ENCODE measurements at places on chromosomes 2 and 18.

DNA sequence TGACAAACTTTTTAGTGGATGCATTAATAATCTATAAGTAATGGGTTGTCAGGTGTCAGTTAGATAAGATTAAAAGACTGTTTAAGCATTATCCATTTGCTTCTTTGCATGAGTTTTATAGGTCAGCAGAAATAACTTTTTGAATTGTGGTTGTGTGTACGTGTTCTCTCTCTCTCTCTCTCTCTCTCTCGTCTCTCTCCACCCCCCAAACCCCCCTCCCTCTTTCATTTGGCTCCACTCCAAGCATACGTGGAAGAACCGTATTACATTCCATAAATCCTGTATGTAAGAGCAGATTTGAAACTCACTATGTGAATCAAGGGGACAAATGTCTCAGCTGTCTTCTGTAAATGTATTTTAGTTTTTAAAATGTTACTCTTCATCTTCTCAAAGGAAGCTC is 120.2 kb downstream of the MEIS1 start:
- no peak for DNase-seq

DNA sequence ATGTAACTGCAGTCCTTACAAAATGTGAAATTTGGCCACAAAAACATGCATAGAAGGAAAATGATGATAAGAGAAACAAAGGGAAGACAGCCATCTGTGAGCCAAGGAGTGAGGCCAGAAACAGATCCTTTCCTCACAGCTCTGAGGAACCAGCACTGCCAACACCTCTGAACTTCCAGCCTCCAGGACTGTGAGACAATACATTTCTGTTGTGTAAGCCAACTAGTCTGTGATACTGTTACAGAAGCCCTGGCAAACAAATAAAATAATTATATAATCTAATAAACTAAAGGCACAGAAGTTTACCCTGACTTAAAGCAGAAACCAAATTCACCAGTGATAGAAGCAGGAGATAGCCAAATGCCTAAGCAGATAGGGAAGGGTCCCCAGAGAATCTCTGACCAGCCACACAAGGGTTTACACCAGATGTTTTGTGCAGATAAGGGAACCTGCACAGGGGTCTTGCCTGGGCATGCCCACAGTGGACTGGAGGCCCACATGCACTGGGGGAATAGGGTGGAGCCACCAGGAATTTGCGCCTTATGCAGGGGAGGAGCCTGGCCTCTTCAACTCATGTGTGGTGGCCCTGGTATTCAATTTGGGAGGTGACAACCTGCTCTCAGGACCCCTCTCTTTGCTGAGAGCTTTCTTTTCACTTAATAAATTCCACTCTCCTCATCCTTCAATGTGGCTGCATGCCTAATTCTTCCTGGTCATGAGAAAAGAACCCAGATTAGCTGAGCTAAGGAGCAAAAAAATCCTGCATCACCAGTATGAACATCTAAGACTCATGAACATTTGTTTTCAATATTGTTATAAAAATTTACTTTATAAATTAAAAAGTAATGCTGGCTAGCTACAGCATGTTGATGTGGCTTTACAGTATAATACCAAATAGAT is 3.8 kb upstream of the GCC2 start:
- DNase-seq = no peak

- DNase-seq = no peak
Measured at GRCh38 chr2:132438691-132439090, 22.1 kb downstream of the GPR39 start.

GRCh38 chr2:2575181-2575577 is 244.1 kb upstream of the MYT1L start:
- DNase-seq = no peak

GRCh38 chr18:23069481-23069880 is 65.8 kb upstream of the CABLES1 start:
- DNase-seq = no peak

DNA sequence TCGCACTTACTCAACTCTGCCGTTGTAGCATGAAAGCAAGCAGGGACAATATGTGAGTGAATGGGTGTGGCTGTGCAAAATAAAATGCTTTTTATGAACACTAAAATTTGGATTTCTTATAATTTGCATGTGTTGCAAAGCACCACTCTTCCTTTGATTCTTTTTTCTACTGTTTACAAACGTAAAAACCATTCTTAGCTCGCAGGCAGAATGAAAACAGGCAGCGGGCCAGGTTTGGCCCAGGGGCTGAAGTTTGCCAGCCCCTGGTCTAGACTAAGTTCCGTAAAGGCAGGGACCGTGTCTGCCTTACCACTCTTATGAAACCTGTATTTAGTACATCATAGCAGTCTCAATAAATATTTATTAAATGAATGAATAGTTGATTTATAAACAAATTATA is 83.7 kb upstream of the SPATS2L start:
- DNase-seq = no peak

GRCh38 chr2:233707940-233708644 is 4.6 kb upstream of the UGT1A5 start:
- DNase-seq = no peak

- no peak for DNase-seq
Measured at GRCh38 chr2:19916385-19916950, 14.7 kb upstream of the TTC32 start.

DNA sequence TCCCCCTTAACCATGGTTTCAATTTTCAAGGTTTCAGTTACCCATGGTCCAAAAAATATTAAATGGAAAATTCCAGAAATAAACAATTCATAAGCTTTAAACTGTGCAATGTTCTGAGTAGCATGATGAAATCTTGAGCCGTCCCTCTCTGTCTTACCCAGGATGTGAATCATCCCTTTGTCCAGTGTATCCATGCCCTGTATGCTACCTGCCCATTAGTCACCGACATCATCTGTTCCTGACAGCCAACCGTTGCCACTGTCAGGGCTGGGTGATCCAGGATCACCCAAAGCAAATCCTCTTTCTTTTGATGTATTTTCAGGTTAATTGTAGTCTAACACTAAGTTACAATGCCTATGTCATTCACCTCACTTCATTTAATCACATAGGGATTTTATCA is 15.7 kb upstream of the OLA1 start:
- no peak for DNase-seq

DNA sequence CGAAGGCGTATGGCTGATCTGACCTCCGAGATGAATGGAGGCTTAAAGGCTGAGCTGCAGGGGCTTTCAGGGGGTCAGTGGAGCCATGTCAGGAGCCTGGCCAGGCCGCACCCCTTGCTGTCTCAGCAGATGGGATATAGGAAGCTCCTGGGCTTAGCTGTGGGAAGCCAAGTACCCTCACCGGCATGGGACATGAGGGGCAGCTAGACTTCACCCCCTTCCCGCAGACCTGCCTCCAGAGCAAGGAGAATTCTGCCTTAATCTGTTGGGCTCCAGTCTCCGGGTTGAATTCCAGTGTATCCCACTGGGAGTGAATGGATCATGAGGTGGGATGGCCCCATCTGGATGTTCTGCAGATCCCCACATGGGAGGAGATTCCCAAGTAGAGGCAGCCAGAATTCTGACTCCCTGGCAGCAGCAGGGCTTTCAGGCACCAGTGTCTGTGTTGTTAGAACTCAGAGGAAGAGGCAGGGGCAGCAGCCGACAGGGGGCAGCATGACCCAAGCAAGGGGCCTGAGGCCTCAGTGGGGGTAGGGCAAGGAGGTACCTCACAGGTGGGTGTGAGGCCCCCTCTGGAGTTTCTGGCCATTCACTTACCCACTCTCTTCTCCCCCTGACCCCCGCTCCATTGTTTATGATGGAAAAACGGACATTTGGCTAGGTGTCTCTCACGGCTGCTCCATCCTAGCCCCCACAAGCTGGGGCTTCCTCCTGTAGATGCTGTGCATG is 19.1 kb downstream of the CAPG start:
- DNase-seq = peak; percentile 68

GRCh38 chr2:72883356-72883962 is 3.7 kb upstream of the SPR start:
- peak; percentile 49 for DNase-seq

DNA sequence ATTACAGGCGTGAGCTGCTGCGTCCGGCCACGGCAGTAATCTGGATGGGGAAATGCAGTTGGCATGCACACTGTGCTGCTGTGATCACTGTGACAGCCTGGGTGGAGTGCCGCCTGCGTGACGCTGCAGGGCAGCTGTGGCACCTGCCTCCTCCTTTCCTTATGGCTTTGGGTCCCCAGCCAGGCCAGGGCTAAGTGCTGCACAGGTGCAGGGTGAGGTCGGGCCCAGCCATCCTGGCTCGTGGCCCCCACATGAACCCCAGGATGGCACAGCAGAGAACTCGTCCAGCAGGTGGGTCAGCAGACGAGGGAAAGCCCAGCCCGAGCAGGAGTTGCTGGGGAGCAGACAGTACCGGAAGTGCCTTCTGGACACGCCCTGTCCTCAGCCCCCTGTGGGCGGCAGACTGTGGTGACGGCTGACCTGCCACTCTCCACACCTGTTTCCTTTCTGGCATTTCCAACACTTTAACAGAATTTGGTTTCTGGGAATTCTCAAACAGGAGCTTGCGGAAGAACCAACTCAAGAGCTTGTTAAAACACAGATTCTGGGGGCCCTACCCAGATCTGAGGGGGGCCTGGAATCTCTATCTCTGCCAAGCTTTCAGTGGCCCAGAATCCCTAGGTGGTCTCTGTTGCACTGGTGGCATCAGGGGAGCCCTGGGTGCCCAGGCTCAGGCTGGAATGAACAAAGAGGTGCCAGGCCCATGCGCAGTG is 16.9 kb downstream of the HS1BP3 start:
- DNase-seq = peak; percentile 63

GRCh38 chr2:171431677-171432167 is 2.1 kb downstream of the METTL8 start:
- no peak for DNase-seq

GRCh38 chr2:164151522-164151921 is 415.7 kb upstream of the FIGN start:
- DNase-seq = no peak

DNA sequence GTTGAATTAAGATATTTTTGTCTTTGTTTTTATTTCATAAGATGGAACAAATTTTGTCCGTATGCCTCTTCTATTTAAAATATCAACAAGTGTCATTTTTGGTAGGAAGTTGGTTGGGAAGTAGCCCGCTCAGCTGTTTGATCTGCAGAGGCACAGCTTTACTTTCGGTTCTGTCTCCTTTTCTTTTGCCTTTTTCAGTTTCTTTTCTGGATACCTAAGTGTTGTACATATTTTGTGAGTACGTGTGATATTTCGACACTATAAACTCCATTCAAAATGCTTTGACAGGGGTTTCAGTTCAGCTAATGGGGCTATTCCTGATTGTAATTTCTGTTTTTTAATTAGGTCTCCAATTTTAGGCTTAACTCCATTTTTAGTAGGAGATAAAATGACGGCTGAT is 1785.0 kb upstream of the LRRTM1 start:
- DNase-seq = no peak

DNA sequence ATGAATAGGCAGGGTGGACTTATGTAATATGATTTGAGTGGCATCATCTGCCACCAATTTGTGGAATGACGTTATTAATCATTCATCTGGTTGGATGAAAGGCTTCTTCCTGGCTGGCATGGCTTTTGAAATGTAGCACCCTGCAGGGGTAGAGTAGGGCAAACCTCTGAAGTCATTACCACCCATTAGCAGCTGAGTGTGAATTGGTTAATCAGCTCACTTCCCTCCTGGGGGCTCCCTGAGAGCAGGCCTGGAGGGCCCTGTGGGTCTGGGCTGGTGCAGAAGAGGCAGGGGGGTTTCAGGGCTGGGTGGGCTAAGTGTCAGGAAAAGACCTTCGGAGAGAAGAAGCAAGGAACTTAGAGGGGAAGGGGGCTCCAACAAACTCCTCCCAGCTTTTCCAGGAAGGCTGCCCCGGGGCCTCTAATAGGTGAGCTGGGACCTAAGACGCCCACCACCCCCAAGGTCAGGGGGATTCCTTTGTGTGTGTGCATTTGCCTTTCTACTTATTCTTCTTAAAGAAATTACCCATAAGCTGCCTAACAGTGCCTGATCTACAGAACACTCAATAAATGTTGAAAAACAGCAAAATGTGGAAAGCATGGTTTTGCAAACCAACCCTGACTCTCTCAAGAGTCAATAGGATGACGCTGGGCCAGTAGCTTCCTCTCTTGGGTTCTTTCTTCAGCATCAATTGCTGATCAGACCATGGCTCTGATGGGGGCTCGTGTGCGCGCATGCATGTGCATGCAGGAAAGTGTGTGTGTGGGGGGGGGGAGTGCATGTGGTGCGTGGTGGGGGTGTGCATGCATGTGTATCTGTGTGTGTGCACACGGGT is 49.7 kb upstream of the ZNF516 start:
- DNase-seq = no peak

GRCh38 chr18:49639643-49640391 is 78.0 kb downstream of the LIPG start:
- DNase-seq = no peak

DNA sequence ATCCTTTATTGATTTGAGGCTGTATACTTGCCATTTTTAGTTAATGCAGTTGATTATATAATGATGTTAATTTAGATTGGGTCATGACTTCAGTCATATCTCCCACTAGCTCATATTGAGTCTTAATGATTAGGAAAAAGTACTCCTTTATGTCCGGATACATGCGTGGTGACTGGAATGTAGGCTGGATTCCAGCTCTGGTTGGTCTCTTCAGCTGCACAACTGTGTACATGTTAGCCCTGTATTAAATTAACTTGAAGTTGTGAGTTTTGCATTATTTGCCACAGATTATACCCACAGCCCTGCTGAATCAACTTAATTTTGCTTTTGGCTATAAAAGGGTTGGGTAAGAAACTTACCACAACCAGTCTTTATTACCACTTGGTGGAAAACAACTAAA is 22.5 kb downstream of the MOB4 start:
- DNase-seq = no peak

DNA sequence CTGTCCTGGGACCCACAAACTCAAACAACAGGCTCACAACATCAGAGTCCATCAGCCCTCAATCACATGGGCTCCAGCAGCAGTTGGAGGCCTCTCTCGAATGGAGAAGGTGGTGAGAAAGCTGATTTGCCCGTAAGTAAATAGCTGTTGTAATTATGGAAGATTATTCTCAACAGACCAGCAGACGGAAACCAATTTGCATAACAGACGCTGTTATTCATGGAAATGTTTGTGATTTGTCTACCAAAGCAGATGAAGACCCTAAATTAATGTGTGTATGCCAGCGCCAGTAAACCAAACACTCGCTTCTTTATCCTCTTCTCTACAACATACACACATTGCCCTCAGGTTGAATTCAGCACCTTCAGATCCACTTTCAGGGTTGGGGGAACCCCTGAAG is 23.4 kb upstream of the GALNT14 start:
- no peak for DNase-seq

DNA sequence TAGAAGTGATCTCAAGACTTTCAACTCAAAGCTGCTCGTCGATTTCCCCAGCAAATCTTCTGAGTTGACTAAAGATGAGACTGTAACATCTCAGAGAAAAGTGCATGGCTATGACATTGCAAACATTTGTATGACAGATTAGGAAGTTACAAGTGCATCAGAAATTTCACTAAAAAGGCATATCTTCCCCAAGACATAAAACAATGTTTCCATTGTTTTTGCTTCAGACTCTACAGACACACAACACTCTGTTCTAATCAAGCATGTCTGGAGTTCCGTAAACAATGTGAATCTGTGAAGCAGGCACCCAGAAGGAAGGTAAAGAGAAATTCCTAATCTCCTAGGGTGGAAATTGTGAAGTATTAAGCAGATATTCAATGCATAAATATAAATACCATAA is 144.6 kb upstream of the LYPD1 start:
- no peak for DNase-seq

- peak; percentile 52 for DNase-seq
Measured at GRCh38 chr2:23926290-23926749, 603 bp downstream of the ATAD2B start.

GRCh38 chr2:225182126-225182525 is 139.9 kb upstream of the DOCK10 start:
- DNase-seq = no peak
